ENCODE measurements at places on chromosomes 2 and 18.

GRCh38 chr2:25955869-25956535 lies 26.3 kb downstream of the KIF3C start:
- no peak for DNase-seq

- DNase-seq = peak; percentile 62
Measured at GRCh38 chr2:178819992-178820391, 12.8 kb upstream of the TTN start.

DNA sequence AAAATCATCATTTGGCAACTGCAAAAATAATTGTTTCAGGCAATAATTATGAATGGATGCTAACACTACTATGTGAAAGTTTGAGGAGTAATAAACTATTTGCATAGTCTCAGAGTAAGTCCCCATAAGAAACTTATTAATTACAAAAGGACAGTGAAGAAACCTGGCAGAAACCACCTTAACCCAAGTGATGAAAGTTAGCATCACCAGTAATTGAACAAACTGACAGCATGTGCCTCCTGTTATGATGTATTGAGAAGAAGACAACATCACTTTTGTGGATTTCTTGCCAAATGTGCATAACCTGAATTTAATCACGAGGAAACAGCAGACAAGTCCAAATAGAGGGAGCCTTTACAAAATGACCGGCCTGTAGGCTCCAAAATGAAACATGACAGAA lies 183.3 kb upstream of the SP5 start:
- DNase-seq = no peak

- DNase-seq = no peak
Measured at GRCh38 chr2:29495068-29495467, 379.9 kb downstream of the CLIP4 start.
